Breast epithelium (tissue), 4 donors: ENCODE measurements at places on chromosomes 13 and 19.

DNA sequence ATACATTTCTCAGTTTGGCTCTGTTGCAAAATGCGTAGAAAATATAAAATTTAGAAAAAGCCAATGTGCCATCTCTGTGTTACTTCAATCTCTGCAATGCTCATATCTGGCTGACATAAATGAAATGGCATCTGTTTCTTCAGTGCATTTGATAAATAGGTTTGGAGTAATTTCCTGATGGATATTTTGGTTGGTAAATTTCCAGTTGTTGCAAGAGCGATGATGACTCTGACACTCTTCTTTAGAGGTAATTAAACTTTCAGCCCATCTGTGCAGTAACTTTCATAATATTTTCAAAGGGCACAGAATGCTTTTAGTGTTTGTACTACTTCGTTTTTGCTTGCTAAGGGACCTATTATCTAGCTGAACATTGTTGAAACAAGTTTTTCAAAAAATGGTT, 1286.4 kb downstream of the PCDH9 start:
- no peak overlapping the region for H3K27ac ChIP-seq
- H3K4me3 ChIP-seq = no peak overlapping the region
- no peaks in the 10 kb centered on the region for H3K27me3 ChIP-seq
- no peak for DNase-seq

GRCh38 chr13:76808927-76809326, 77.3 kb downstream of the KCTD12 start:
- H3K27me3 ChIP-seq = no peaks in the 10 kb centered on the region
- no peak overlapping the region for H3K4me3 ChIP-seq
- no peak for DNase-seq
- no peaks in the 10 kb centered on the region for H3K36me3 ChIP-seq
- no peaks in the 10 kb centered on the region for H3K4me1 ChIP-seq
- H3K27ac ChIP-seq = no peak overlapping the region

GRCh38 chr13:48125794-48126228, 30.9 kb upstream of the MED4 start:
- H3K27me3 ChIP-seq = no peaks in the 10 kb centered on the region
- no peaks in the 10 kb centered on the region for H3K36me3 ChIP-seq
- DNase-seq = peak; percentile 46
- H3K27ac ChIP-seq = peak overlapping the region; percentile 84
- H3K4me3 ChIP-seq = no peak overlapping the region
- H3K4me1 ChIP-seq = peaks cover 3% of the 10 kb centered on the region

GRCh38 chr13:75666646-75667351, 30.7 kb downstream of the LMO7 start:
- H3K4me3 ChIP-seq = no peak overlapping the region
- H3K4me1 ChIP-seq = no peaks in the 10 kb centered on the region

GRCh38 chr19:12985049-12985776, 10.1 kb upstream of the NFIX start:
- peaks cover 7% of the 10 kb centered on the region for H3K4me1 ChIP-seq
- peak overlapping the region; percentile 65 for H3K27ac ChIP-seq
- H3K4me3 ChIP-seq = no peak overlapping the region
- H3K36me3 ChIP-seq = no peaks in the 10 kb centered on the region
- no peaks in the 10 kb centered on the region for H3K27me3 ChIP-seq

DNA sequence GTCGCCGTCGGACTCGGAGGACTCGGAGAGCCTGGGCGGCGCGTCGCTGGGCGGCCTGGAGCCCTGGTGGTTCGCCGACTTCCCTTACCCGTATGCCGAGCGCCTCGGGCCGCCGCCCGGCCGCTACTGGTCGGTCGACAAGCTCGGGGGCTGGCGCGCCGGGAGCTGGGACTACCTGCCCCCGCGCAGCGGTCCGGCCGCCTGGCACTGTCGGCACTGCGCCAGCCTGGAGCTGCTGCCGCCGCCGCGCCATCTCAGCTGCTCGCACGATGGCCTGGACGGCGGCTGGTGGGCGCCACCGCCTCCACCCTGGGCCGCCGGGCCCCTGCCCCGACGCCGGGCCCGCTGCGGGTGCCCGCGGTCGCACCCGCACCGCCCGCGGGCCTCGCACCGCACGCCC, 2.5 kb upstream of the GRWD1 start:
- no peak for DNase-seq
- no peaks in the 10 kb centered on the region for H3K36me3 ChIP-seq
- no peak overlapping the region for H3K27ac ChIP-seq
- H3K27me3 ChIP-seq = peaks cover 3% of the 10 kb centered on the region
- H3K4me3 ChIP-seq = peak overlapping the region; percentile 99
- H3K4me1 ChIP-seq = peaks cover 10% of the 10 kb centered on the region

- H3K27ac ChIP-seq = peak overlapping the region; percentile 56
- no peaks in the 10 kb centered on the region for H3K27me3 ChIP-seq
- no peaks in the 10 kb centered on the region for H3K4me1 ChIP-seq
- H3K36me3 ChIP-seq = no peaks in the 10 kb centered on the region
- H3K4me3 ChIP-seq = no peak overlapping the region
- no peak for DNase-seq
Measured at GRCh38 chr19:7187605-7188339, 106.4 kb downstream of the INSR start.

GRCh38 chr19:58305932-58306323, 751 bp downstream of the ERVK3-1 start:
- H3K36me3 ChIP-seq = no peaks in the 10 kb centered on the region
- H3K27me3 ChIP-seq = no peaks in the 10 kb centered on the region
- no peak for DNase-seq
- H3K4me3 ChIP-seq = peak overlapping the region; percentile 78
- peak overlapping the region; percentile 92 for H3K27ac ChIP-seq

DNA sequence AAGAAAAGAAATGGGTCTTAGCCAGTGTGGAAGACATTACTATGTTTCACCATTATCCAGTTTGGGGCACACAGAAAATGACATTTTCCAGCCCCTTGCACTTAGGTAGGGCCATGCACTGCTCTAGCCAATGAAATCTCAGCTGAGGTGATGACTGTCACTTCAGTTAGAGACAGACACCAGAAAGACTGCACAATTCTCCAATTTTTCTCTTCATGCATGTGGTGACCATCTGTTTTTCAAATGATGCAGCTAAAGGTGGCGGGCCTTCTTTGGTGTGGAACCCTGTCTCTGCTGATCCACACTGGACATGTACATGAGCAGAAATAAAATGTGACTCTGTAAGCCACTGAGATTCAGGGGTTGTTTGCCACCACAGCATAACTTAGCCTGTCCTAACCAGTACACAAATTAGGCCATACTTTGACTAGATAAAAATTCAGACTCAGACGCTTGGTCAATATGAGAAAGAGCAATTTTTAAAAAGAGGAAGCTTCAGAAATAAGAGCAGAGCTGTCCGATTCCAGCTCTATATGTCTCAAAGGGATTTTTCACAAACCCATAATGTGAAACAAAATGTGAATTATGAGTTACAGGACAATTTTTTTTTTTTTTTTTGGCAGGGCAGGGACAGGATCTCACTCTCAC, 6.7 kb downstream of the ZNF565 start:
- no peak overlapping the region for H3K4me3 ChIP-seq
- H3K4me1 ChIP-seq = no peaks in the 10 kb centered on the region
- no peaks in the 10 kb centered on the region for H3K27me3 ChIP-seq
- no peak for DNase-seq
- H3K36me3 ChIP-seq = no peaks in the 10 kb centered on the region
- H3K27ac ChIP-seq = no peak overlapping the region

DNA sequence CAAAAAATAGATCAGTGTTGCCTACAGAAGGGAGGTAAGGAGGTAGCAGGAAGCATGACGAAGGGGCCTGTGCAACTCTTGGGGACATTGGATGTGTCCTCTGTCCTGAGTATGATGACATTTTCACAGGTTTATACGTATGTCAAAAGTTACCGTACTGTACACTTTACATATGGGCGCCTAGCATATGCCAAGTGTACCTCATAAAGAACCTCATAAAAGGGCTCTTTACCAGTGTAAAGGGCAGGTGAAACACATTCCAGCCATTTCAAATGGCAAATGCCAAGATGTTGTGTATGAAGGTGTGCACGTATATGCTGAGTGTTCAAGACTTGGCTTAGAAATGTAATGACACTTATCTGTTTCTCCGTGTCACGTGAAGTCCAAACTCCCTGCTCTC, 573.4 kb downstream of the EFNB2 start:
- no peaks in the 10 kb centered on the region for H3K36me3 ChIP-seq
- H3K27ac ChIP-seq = no peak overlapping the region
- DNase-seq = no peak

- peak overlapping the region; percentile 99 for H3K27ac ChIP-seq
- peaks cover 8% of the 10 kb centered on the region for H3K4me1 ChIP-seq
- peak; percentile 74 for DNase-seq
- no peaks in the 10 kb centered on the region for H3K27me3 ChIP-seq
- H3K4me3 ChIP-seq = peak overlapping the region; percentile 64
Measured at GRCh38 chr19:39390451-39390750, 505 bp downstream of the PAF1 start.

GRCh38 chr19:29017788-29018187, 195.2 kb downstream of the UQCRFS1 start:
- DNase-seq = no peak
- no peak overlapping the region for H3K4me3 ChIP-seq

DNA sequence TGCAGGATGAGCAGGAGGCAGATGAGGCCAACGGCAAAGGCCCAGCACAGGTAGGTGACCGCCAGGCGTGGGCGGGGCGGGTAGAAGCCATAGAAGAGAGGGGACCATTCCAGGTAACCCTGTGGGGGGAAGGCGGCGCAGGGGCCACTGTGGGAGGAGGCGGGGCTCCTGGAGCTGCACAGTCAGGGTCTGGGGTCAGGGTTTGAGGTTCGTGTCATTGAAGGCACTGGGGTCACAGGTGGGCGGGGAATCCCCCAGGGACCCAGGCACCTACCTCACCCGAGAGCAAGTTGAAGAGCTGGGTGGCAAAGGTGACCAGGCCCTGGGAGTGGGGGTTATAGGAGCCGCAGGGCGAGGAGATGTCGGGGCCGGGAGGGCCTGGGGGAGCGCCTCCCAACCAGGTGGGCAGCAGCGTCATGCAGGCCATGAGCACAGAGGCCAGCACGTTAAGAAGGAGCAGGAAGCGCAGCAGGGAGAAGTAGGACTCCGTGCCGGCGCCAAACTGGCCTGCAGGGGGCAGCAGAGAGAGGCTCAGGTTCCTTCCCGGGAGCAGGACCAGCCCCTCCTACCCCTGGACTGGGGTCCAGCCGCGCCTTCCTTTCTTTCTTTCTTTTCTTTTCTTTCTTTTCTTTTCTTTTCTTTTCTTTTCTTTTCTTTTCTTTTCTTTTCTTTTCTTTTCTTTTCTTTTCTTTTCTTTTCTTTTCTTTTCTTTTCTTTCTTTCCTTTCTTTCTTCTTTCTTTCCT, 4.6 kb downstream of the TMC4 start:
- H3K27ac ChIP-seq = no peak overlapping the region
- H3K4me3 ChIP-seq = no peak overlapping the region
- no peaks in the 10 kb centered on the region for H3K27me3 ChIP-seq

DNA sequence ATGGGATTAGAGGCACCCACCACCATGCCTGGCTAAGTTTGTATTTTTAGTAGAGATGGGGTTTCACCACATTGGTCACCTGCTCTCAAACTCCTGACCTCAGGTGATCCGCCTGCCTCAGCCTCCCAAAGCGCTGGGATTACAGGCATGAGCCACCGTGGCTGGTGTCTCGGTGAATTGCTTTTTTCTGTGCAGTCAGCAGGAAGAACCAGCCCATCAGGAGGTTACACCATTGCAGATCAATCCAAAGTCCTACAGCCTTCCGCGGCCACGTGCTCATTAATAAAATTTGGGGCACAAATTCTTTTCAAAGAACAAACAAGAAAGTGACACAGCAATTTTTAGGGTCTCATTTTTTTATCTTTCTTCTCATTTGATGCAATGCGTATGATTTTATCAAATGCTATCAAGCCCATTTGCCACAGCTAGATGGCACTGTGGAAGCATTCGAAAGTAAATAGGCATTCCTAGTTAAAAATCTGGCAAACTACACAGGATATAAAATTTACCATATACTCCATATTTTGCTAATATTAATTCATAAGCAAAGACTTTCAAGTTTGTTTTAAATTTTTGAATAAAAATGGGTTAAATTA, 54.4 kb upstream of the ZNF835 start:
- DNase-seq = no peak
- no peaks in the 10 kb centered on the region for H3K4me1 ChIP-seq
- no peaks in the 10 kb centered on the region for H3K36me3 ChIP-seq

DNA sequence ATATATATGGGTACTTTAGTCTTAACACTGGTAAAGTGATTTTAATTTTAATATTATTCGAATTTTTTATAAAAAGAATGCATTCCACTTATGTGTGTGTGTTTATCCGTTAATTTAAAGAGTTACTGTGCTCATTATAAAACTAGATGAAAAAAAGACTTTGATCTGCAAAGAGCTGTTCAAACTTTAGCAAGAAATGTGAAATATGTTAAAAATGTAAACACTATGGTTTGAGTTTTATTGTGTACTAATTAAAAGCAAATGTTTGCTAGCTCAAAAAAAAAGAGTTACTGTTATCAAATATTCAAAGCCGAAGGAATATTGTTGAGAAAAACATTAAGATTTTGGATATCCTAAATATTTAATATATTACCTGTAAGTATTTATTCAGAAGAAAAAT, 34.5 kb downstream of the UFM1 start:
- no peak for DNase-seq
- H3K4me1 ChIP-seq = no peaks in the 10 kb centered on the region
- no peaks in the 10 kb centered on the region for H3K36me3 ChIP-seq
- H3K27ac ChIP-seq = no peak overlapping the region

GRCh38 chr13:91307887-91308286, 39.6 kb upstream of the MIR17HG start:
- no peaks in the 10 kb centered on the region for H3K27me3 ChIP-seq
- H3K4me1 ChIP-seq = no peaks in the 10 kb centered on the region
- no peaks in the 10 kb centered on the region for H3K36me3 ChIP-seq
- no peak for DNase-seq
- no peak overlapping the region for H3K27ac ChIP-seq

DNA sequence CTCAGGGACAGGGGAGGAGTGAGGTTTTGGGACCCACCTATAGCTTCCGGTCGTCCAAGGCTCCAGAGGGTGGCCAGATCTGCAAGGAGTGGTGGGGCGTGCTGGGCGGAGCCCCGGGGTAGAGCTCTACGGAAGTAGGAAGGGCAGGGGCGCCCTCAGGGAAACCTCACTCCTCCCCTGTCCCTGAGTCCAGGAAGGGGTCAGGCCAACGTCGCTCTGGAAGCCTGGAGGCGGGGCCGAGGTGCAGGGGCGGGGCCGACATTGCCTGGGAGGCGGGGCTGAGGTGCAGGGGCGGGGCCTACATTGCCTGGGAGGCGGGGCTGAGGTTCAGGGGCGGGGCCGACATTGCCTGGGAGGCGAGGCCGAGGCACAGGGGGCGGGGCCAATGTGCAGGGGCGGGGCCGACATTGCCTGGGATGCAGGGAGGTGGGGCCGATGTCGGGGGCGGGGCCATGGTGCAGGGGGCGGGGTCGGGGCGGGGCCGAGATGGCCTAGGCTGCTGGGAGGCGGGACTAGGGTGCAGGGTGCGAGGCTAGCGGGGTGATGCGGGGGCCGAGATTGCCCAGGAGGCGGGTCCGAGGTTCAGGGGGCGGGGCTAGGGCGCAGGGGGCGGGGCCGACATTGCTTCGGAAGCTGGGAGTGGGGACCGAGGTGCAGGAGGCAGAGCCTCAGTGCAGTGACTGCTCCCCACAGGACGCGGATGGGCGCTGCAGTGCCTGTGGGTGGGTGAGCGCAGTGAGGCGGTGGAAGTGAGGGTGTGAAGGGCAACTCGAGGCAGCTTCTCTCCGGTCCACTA, 4.9 kb upstream of the PALM start:
- DNase-seq = peak; percentile 72
- no peaks in the 10 kb centered on the region for H3K36me3 ChIP-seq
- H3K4me1 ChIP-seq = no peaks in the 10 kb centered on the region
- peak overlapping the region; percentile 25 for H3K4me3 ChIP-seq

- no peak for DNase-seq
- H3K4me1 ChIP-seq = no peaks in the 10 kb centered on the region
- no peak overlapping the region for H3K27ac ChIP-seq
- H3K4me3 ChIP-seq = no peak overlapping the region
Measured at GRCh38 chr19:54335164-54335563, 3.8 kb downstream of the LILRA4 start.
